ENCODE measurements at places on chromosomes 7 and 10.

DNA sequence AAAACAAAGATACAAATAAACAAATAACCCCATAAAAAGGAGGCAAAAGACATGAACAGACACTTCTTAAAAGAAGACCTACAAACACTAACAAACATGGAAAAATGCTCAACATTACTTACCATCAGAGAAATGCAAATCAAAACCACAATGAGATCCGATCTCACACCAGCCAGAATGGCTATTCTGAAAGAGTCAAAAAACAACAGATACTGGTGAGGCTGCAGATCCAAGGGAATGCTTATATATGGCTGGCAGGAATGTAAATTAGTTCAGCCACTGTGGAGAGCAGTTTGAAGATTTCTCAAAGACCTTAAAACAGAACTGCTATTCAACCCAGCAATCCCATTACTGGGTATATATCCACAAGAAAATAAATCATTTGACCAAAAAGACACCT lies 80.4 kb upstream of the NRP1 start:
- no peak for DNase-seq

DNA sequence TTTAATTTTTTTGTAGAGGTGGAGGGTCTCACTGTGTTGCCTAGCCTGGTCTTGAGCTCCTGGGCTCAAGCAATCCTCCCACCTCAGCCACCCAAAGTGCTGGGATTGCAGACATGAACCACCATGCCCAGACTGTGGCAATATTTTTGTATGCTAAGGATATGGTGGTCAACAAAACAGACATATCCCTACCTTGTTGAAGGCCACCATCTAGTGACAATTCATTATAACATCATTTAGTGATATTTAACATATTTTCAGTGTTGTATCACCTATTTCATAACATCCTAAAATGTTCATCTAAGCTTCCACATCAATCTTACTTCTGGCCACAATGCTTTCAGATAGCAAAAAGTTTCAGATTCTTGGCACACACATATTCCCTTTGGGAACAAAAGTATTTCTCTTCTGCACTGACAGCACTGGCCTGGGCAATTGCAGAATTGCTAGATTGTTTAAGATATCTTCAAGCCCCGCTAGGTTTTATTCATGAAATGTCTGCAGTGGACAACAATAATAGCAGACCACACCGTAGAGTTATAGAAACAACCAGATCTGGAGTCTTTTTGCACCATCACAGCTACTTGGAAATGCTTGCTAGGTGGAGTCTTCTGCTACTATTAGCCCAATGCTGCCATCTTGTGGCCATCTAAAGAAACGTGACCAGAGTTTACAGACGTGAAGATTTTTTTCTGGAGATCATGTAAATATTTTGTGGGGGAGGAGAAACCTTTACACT lies 58.4 kb downstream of the DNAJC12 start:
- DNase-seq, result peak; percentile 66

DNA sequence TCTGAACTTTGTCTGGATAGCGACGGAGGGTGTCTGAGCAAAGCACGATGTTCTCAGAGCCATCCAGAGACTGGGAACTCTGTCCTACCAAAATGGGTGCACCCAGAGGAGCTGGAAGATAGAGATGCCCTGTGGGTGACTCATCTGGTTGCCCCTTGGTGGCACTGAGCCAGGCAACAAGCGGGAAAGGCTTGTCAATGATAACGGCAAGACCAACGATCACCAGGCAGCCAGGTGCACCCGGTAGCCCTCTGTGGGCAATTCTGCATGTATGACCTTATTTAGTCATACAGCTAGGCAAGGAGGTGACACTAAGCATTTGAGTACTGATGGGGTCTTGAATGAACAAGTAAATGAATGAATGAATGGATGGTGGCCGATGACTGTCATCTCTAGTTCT lies 2.8 kb upstream of the ELN start:
- DNase-seq, result no peak

DNA sequence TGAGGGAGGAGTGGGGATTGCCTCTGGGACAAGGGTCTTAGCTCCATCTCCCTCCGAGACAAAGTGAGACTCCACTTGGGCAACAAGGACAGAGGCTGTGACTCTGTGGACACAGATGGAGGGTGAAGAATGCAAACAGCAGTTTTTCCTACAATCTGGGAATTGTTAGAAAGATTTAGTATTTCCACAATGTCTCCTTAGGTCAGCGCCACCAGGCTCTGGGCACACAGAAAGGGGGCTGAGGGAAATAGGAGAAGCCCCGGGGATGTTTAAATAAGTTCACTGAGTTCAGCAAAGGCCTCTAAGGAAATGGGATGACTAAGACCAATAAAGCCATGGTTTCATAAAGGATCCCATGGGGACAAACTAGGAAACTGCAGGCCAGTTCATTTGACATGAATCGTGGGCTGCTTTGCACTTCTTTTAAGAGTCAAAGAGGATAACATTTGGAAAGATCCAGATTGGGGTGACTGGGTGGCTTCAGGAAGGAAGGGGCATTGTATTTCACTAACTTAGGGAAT lies 219.8 kb upstream of the GLI3 start:
- DNase-seq, result peak; percentile 6

- peak; percentile 88 for DNase-seq
Measured at GRCh38 chr7:106153891-106154449, 41.9 kb upstream of the SYPL1 start.

DNA sequence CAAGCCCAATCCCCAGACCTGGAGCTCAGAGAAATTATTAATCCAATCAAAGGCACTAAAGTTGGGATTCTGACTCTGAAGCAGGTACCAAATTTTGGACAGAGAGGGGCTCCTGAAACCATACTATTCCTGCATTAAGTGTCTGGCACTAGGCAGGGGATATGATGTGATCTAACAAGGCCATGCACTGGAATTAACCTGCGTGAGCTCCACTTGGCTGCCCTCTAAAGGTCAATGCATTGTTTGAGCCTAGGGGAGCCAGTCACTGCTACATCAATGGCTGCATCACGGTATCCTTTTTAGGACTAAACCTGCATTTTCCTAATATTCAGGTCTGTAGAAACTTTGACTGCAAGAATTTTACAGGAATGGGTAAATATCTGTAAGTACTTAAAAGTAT lies 42.1 kb downstream of the ST8SIA6 start:
- DNase-seq, result no peak

DNA sequence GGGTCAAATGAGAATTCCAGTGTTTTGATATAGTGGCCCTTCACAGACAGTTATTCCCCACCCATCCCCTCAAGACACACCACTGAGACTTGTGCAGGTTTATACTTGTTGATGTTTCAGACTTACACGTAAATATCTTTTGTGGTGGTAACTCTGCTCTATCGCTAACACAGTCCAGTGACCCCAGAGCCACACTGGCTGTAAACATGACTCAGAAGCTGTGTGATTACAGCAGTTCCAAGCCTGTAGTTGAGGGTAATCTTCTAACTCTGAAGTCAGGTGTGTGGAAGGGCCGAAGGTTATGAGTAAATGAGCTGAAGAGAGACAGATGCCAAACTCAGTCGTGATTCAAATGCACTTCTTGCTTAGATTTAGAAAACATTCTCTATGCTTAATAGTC lies 19.4 kb downstream of the NOBOX start:
- DNase-seq, result peak; percentile 52

DNA sequence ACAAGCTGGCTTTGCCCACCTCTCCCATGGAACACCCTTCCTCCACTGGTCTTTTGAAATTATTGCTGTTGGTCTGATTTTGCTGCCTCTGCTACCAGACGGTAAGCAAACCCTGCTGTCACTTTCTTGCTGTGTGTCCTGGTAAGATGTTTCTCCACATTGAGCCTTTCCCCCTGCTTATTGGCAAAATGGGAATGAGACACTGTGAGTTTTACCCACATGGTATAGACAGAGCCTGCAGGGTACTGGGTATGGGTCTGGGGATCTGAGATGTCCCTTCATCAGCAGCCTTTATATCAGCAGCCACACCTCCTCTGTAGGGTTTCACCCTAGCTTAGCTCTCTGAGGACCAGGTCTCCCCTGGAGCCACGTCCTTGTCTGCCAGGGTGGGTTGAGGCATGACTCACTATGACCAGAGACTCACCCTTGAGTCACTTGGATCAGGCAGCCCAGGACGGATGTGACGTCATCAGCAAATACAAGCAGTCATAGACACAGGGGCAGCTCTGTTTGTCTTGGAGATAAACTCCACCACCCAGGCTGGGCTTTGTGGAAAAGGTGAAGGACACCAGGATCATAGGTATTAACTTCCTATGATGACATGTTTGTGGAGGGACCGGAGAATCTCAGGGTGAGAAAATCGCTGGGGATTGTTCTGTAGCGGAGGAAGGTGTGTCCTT lies 17.9 kb upstream of the BAIAP2L1 start:
- DNase-seq, result no peak

DNA sequence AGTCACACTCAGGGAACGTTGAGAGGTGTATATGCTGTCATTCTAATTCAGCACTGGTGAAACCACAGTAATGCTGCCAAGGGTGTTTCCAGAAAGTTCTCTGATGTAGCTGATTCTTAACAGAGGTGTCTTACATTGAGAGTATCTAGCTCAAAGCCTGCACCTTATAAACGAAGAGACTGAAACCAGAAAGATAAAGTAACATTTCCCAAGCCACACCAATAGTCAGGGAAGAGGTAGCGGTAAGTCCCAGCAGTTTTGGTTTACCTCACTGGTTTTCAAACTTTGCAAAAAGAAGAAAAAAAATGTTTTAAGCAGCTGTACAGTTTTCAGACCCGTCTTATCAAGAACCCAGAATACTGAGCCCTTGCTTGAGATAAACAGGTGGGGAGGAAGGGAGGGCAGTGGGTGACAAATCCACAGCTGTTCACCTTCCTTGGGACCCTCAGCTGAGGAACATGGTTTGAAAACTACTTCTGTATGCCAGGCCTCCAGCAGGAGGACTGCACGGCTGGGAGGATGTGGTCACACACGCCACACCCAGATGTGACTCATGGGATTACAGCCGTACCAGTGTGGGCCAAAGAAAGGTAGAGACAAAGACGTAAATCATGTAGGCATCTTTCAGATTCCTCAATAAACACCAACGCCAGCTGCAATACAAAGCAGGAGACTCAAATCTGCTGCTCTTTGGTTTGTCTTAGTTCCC lies 63.9 kb upstream of the GSDME start:
- no peak for DNase-seq

GRCh38 chr10:91804126-91804510 lies 5.9 kb downstream of the TNKS2 start:
- DNase-seq, result no peak

DNA sequence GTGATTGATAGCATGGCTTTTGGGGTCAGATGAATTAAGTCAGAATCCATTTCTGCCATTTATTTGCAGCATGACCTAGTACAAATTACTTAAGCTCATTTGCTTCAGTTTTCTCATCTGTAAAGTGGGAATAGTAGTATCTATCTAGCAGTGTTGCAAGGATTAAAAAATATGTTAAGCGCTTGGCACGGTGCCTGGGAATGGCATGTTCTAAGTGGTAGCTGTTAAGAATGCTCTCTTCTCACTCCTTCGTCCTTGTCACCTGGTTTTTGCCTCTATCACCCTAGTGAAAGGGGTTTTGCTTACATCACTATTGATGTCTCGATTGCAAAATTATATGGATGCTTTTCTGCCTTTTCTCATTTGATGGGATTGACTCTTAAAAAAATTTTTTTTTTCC lies 7.4 kb downstream of the TMEM248 start:
- no peak for DNase-seq

- DNase-seq, result no peak
Measured at GRCh38 chr10:9508606-9509005, 1454.1 kb downstream of the GATA3 start.

DNA sequence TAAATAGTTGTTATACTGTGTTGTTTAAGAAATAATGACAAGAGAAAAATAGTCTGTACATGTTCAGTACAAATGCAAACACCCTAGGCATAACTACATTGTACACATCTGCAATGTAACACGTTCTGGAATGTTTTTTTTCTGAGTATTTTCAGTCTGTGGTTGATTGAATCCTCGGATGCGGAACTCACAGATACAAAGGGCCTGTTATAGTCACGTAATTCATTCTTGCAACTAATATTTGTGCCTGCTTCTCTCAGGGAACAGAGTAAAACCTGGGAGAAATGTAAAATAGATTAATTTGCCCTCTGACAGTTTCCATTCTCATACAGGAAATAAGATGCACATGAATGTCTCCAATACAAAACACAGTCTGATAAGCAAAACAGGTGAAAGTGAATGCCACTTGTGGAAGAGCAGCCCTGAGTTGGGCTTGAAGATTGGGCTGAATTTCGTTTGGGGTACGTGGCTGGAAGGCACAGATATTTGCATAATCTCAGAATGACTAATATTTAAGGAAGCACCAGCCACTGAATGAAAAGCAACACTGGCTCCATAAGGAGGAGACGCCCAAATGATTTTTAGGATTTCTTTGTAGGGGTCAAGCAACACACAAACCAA lies 19.1 kb downstream of the DENND2A start:
- no peak for DNase-seq

DNA sequence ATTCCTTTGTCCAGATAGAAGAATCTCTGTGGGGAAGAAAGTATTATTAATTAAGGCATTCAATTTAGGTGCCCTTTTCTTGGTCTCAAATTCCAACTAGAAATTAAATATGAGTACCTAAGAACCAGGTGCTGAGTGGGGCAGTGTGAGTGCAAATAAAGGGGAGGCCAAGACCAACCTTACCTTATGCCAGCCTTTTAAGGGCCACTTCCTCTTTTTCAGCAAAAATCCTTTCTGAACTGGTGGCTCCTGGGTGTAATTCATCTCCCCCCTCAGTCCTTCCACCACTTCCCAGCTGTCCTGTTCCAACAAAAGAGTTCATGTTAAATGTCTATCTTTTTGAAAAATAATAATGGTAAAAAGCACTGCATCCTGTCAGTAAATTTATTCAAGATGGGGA lies 108.2 kb downstream of the OSBPL3 start:
- no peak for DNase-seq

GRCh38 chr7:107167483-107168232 lies 1.1 kb upstream of the HBP1 start:
- no peak for DNase-seq

GRCh38 chr10:43685744-43686143 lies 37.1 kb upstream of the ZNF32 start:
- no peak for DNase-seq

GRCh38 chr7:49776994-49777393 lies 3.6 kb downstream of the VWC2 start:
- DNase-seq, result peak; percentile 31

- no peak for DNase-seq
Measured at GRCh38 chr7:70352906-70353305, 754.6 kb downstream of the AUTS2 start.
